H9 (cell line): ENCODE measurements at places on chromosomes 16 and 17. TPM values are rescaled to one million over a fixed set of nuclear protein-coding genes. Genes with fewer than 3 reads are reported as not detected.

The CPHXL2 gene
- total RNA-seq = not detected in 2 replicates

- no peak for DNase-seq
- no peaks in the 10 kb centered on the region for H3K36me3 ChIP-seq
- H3K27ac ChIP-seq = no peak overlapping the region
- no peak overlapping the region for H3K4me3 ChIP-seq
- H3K4me1 ChIP-seq = no peaks in the 10 kb centered on the region
- peaks cover 5% of the 10 kb centered on the region; the same call in 1 of the 2 replicates for H3K27me3 ChIP-seq
These were observed 5.6 kb upstream of the ULK2 start for GRCh38 chr17:19873346-19873745.

GRCh38 chr17:6857904-6858303, 26.4 kb upstream of the TEKT1 start:
- peaks cover 16% of the 10 kb centered on the region for H3K36me3 ChIP-seq
- no peak overlapping the region for H3K4me3 ChIP-seq
- no peak for DNase-seq
- no peak overlapping the region for H3K27ac ChIP-seq

GRCh38 chr17:17146786-17147406, 59.2 kb downstream of the PLD6 start:
- H3K27ac ChIP-seq = no peak overlapping the region
- peaks cover 63% of the 10 kb centered on the region for H3K36me3 ChIP-seq
- peak; percentile 88 for DNase-seq
- no peaks in the 10 kb centered on the region for H3K4me1 ChIP-seq
- no peak overlapping the region for H3K4me3 ChIP-seq
